ENCODE measurements at places on chromosomes 5 and 9. TPM values are rescaled to one million over a fixed set of nuclear protein-coding genes. Genes with fewer than 3 reads are reported as not detected.

The PKD2L2 gene
- not detected for total RNA-seq

The ZNF608 gene
- 11.5 TPM for total RNA-seq

The SPATA24 gene
- total RNA-seq = 7.0 TPM

The CXCL14 gene
- total RNA-seq = 0.14 TPM

The GALNT12 gene
- 23.6 TPM for total RNA-seq

The PCDHAC2 gene
- total RNA-seq = 0.22 TPM

The C9orf40 gene
- 1.5 TPM for total RNA-seq

The SLC46A2 gene
- total RNA-seq = not detected

The FAM200C gene
- 2.2 TPM for total RNA-seq

The MOB3B gene
- total RNA-seq = 0.57 TPM

The AMBP gene
- total RNA-seq = not detected

The TRPM6 gene
- total RNA-seq = under 0.01 TPM

The FOXD4 gene
- total RNA-seq = 0.22 TPM

The TRMO gene
- 13.3 TPM for total RNA-seq

The RORB gene
- under 0.01 TPM for total RNA-seq

The NXNL2 gene
- total RNA-seq = 0.22 TPM

The OR1J2 gene
- total RNA-seq = not detected

The ALDH1A1 gene
- 3.5 TPM for total RNA-seq

The C9orf153 gene
- total RNA-seq = under 0.01 TPM

The LPAR1 gene
- total RNA-seq = 145 TPM

The CACNA1B gene
- total RNA-seq = under 0.01 TPM

The GPRIN1 gene
- total RNA-seq = 11.9 TPM

The SLC9A3 gene
- 1.5 TPM for total RNA-seq

The HRCT1 gene
- total RNA-seq = not detected

The ADRB2 gene
- total RNA-seq = 2.3 TPM

The HMMR gene
- total RNA-seq = 1.3 TPM

The SPATA31A1 gene
- not detected for total RNA-seq

The JAKMIP2 gene
- total RNA-seq = 0.22 TPM

The ADAMTSL2 gene
- total RNA-seq = 0.57 TPM

The BARHL1 gene
- total RNA-seq = not detected

The NR4A3 gene
- 0.43 TPM for total RNA-seq

The B4GALT1 gene
- 52.0 TPM for total RNA-seq

The EXOSC3 gene
- total RNA-seq = 23.3 TPM

The BTNL8 gene
- total RNA-seq = not detected

The SUSD3 gene
- not detected for total RNA-seq

The C1QTNF3 gene
- total RNA-seq = under 0.01 TPM

The GFPT2 gene
- 169 TPM for total RNA-seq

The CCDC187 gene
- not detected for total RNA-seq

The PCDHA8 gene
- total RNA-seq = under 0.01 TPM

The KCNV2 gene
- total RNA-seq = not detected

The FGF18 gene
- under 0.01 TPM for total RNA-seq

The DNAJC21 gene
- 61.5 TPM for total RNA-seq

The SLC24A2 gene
- not detected for total RNA-seq

The PCDHGB5 gene
- 27.4 TPM for total RNA-seq

The CERCAM gene
- 148 TPM for total RNA-seq

The RASGRF2 gene
- total RNA-seq = 53.7 TPM

The PPP1R2B gene
- total RNA-seq = under 0.01 TPM

The TAF11L10 gene
- not detected for total RNA-seq

The LCN9 gene
- total RNA-seq = not detected

The TNFSF15 gene
- 17.5 TPM for total RNA-seq

The QRFP gene
- not detected for total RNA-seq

The AGXT2 gene
- not detected for total RNA-seq

The NMUR2 gene
- under 0.01 TPM for total RNA-seq

The KCNN2 gene
- 0.88 TPM for total RNA-seq

The CMYA5 gene
- total RNA-seq = 2.0 TPM

The APC gene
- total RNA-seq = 36.8 TPM

The ZNF354C gene
- 7.0 TPM for total RNA-seq

The HOMER1 gene
- 2.4 TPM for total RNA-seq

The CCIN gene
- total RNA-seq = 0.22 TPM

Measured in placental pericyte (primary cell).